Activated naive CD4-positive, alpha-beta T cell treated with anti-CD3 and anti-CD28 coated beads for 36 hours (primary cell): ENCODE measurements at places on chromosomes 6 and 20.
A peak's percentile ranks its signal among the peaks of the same experiment; 100 is the strongest.

DNA sequence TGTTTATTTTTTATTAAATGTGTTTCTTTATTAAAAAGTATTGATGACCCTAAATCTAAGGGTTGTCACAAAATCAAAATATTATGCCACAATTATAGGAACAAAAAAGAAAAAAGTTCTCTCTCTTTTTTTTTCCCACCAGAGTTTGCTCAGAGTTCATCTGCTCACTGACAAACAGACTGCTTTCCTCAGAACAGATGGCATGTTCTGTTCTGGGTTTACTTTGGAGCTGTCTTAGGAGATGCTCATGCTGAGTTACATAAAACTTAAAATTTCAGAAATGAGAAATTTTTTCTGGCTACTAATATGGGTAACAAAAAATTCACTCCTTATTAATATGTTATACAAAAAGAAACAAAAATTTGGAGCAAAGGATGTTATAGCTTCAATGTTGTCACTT, 30.3 kb downstream of the STK38 start:
- H3K27ac ChIP-seq = peak overlapping the region; percentile 18
- H3K4me1 ChIP-seq = peaks cover 53% of the 10 kb centered on the region
- H3K4me3 ChIP-seq = no peak overlapping the region
- no peaks in the 10 kb centered on the region for H3K27me3 ChIP-seq
- peaks cover 33% of the 10 kb centered on the region for H3K36me3 ChIP-seq

- DNase-seq = no peak
- H3K27me3 ChIP-seq = no peaks in the 10 kb centered on the region
- no peak overlapping the region for H3K4me3 ChIP-seq
- H3K27ac ChIP-seq = no peak overlapping the region
Measured at GRCh38 chr6:54419885-54420284, 111.6 kb downstream of the TINAG start.

- H3K36me3 ChIP-seq = no peaks in the 10 kb centered on the region
- no peaks in the 10 kb centered on the region for H3K27me3 ChIP-seq
- H3K27ac ChIP-seq = no peak overlapping the region
- no peak overlapping the region for H3K4me3 ChIP-seq
Measured at GRCh38 chr6:118333772-118334171, 214.3 kb upstream of the PLN start.

DNA sequence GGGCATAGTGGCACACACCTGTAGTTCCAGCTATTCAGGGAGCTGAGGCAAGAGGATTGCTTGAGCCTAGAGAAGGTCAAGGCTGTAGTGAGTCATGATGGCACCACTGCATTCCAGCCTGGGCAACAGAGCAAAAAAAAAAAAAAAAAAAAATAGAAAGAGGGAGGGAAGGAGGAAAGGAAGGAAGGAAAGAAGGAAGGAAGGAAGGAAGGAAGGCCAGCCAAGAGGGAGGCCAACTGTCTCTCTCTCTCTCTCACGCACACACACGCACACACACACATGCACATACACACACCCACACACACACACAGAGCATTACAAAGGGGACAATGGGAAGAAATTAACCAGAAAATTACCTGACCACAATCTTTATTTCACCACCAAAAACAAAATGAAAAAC, 50.6 kb upstream of the COL9A1 start:
- H3K27ac ChIP-seq = no peak overlapping the region
- H3K36me3 ChIP-seq = no peaks in the 10 kb centered on the region
- H3K4me1 ChIP-seq = no peaks in the 10 kb centered on the region

- H3K27ac ChIP-seq = no peak overlapping the region
- no peaks in the 10 kb centered on the region for H3K27me3 ChIP-seq
- H3K36me3 ChIP-seq = no peaks in the 10 kb centered on the region
- no peaks in the 10 kb centered on the region for H3K4me1 ChIP-seq
- DNase-seq = no peak
Measured at GRCh38 chr6:74677463-74677862, 528.4 kb downstream of the COL12A1 start.

DNA sequence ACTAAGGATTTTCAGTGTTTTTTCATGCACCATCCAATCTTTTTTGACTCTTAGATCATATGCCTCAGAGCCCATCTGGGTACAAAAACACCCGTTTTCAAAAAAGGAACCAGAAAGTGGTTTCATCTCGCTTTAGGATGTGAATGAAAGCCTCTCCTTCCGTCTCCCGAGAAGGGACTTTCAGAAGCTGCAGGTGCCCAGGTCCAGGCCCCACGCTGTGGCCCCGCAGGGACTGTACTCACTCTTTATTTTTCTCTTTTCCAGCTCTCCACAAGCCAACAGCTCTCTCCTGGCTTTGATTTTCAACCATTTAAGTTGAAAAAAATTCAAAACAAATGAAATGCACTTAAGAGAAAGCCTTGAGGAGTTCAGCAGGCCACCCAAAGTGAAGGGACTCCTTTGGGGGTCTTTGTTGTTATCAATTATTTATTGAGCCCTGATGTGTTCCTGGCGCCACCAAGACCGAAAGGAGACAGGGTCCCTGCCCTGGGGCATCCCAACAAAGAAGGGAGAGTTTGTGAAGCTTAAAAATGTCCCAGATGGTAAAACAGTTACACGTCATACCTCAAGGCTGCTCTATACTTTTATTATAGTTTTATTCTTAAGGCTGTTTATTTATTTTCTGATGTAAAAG, 467.3 kb downstream of the PREX1 start:
- no peaks in the 10 kb centered on the region for H3K4me1 ChIP-seq
- H3K27me3 ChIP-seq = peaks cover 10% of the 10 kb centered on the region
- no peaks in the 10 kb centered on the region for H3K36me3 ChIP-seq
- no peak for DNase-seq
- H3K27ac ChIP-seq = no peak overlapping the region
- H3K4me3 ChIP-seq = no peak overlapping the region

GRCh38 chr6:41566961-41567360, 20.8 kb downstream of the FOXP4 start:
- H3K27ac ChIP-seq = no peak overlapping the region
- no peak overlapping the region for H3K4me3 ChIP-seq
- no peaks in the 10 kb centered on the region for H3K27me3 ChIP-seq
- H3K36me3 ChIP-seq = peaks cover 12% of the 10 kb centered on the region
- no peak for DNase-seq

DNA sequence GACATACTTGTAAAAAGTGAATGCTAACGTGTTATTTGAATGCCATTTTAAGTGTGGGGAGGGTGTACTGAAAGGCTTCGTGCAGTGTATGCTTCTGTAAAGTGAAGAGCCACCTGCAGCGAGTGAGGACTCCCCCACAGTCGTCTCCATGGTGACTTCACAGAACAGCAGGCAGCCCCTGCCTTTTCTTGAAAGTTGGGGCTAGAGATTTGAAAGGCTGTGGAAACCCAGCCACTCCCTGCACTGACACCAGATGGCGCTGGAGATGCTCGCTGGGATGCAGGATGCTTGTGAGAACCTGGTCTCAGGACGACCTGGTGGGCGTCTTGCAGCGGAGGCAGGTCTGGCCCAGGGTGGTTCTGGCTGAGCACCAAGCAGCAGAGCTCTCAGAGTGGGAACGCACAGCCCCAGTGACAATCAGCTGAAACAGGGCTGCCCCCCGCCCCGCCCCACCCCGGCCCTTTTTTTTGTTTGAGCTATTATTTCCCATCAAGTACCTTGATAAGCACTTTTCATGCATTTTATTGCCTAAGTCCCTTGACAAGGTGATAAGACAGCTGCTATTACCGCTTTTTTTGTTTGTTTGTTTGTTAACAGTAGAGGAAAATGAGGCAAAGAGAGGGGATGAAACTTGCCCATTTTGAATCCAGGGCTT, 150.3 kb downstream of the SYCP2 start:
- H3K27me3 ChIP-seq = no peaks in the 10 kb centered on the region

DNA sequence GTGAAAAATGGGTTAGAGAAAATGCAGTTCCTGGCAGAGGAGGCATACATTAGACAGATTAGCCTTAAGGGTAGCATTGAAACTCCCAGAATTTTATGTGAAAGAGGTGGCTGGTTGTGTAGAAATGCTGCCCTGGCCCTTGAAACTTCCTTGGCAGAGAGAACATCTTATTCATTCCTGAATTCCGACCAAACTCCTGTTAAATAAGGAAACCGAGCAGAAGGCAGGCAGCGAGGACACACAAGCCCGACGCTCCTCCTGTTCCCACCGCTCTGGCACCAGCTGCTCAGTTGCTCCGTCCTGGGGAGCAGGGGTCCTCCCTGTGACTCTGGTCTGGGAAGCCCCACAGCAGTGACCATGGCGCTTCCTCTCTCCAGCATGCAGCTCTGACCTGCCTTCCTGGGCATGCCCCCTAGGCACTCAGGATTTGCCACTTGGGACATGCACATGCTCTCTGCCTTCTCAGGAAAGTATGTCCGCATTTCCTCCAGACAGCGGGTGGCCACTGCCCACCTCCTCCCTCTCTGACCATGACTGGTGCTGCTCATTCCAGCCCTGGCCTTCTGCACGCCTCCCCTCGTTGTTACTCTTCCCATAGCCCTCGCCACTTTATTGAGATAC, 35.2 kb upstream of the CLDN20 start:
- DNase-seq = no peak
- H3K4me1 ChIP-seq = peaks cover 18% of the 10 kb centered on the region
- H3K4me3 ChIP-seq = no peak overlapping the region
- H3K27ac ChIP-seq = no peak overlapping the region

DNA sequence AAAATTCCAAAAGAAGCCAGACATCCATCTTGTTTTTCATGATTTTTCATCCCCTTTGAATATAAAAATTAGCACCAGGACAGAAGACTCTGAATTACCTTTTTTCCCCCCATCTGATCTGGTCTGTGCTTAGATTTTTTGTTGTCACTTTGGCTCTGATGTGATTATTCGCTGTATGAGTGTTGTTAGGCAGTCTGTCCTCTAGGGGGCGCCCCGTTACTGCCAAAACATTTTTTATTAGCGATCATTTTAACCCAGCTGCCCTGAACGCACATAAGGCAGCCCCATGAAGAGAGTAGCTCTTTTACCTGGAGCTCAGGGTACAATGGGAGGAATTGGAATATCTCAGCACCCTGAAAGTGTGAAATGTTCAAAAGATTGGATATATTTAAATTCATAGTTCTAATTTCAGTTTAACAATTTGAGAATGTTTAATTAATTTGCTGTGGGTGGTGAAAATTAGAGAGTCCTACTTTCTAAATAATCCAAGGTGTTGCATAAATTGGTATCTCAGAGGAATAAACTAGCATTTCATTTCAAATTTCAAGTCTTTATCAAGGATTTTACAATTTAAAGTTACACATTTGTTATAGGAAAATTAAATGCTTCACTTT, 60.8 kb downstream of the PRPH2 start:
- H3K36me3 ChIP-seq = peaks cover 31% of the 10 kb centered on the region
- no peaks in the 10 kb centered on the region for H3K4me1 ChIP-seq
- DNase-seq = peak; percentile 92
- H3K27ac ChIP-seq = no peak overlapping the region
- no peak overlapping the region for H3K4me3 ChIP-seq

DNA sequence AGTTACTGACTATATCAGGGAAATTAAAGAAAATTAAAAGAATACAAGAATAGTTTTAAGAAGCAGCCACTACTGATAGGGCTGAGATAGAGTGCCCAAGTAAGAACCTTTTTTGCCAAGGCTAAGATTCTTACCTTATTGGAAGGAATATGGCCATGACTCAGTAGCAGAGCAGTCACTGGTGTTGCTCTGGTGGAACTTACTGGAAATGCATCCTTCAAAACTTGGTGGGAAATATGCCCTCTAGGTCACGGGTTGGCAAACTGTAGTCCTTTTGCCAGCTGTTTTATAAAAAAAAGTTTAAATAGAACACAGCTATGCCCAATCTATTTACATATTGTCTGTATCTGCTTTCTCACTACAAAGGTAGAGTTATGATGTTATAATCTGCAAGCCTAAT, 6.0 kb downstream of the HSF2 start:
- no peaks in the 10 kb centered on the region for H3K27me3 ChIP-seq
- peaks cover 14% of the 10 kb centered on the region for H3K36me3 ChIP-seq
- peaks cover 88% of the 10 kb centered on the region for H3K4me1 ChIP-seq
- H3K27ac ChIP-seq = no peak overlapping the region
- H3K4me3 ChIP-seq = no peak overlapping the region

- no peak overlapping the region for H3K4me3 ChIP-seq
- H3K27me3 ChIP-seq = peaks cover 2% of the 10 kb centered on the region
- H3K36me3 ChIP-seq = no peaks in the 10 kb centered on the region
- no peak overlapping the region for H3K27ac ChIP-seq
- no peak for DNase-seq
Measured at GRCh38 chr6:140711019-140711613, 1336.7 kb upstream of the CITED2 start.

DNA sequence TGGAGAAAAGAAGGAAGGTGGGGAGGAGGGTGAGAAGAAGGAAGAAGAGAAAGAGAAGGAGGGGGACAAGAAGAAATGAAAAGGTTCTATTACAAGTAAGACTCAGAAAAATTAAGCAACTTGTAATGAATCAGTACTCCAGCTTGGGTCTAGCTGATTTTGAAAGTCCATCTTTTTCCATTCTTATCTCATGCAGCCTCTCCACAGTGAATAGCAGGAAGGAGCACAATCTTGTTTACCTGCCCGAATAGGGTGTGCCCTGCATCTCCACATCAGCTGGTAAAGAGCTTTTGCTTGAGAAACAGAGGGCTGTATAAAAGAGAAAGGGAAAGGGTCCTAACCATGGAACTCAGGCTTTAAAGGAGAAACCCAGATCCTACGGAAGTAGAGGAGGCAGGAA, 348.8 kb downstream of the TPBG start:
- H3K36me3 ChIP-seq = no peaks in the 10 kb centered on the region
- peaks cover 2% of the 10 kb centered on the region for H3K27me3 ChIP-seq
- H3K4me1 ChIP-seq = no peaks in the 10 kb centered on the region
- H3K27ac ChIP-seq = no peak overlapping the region
- DNase-seq = no peak

- H3K4me1 ChIP-seq = no peaks in the 10 kb centered on the region
- no peak for DNase-seq
Measured at GRCh38 chr6:12709116-12709515, 7.5 kb upstream of the PHACTR1 start.

GRCh38 chr6:82602776-82603175, 239.2 kb downstream of the TPBG start:
- no peak overlapping the region for H3K4me3 ChIP-seq
- H3K27ac ChIP-seq = no peak overlapping the region
- DNase-seq = no peak
- peaks cover 3% of the 10 kb centered on the region for H3K27me3 ChIP-seq

GRCh38 chr6:43639984-43640800, 4.6 kb downstream of the MAD2L1BP start:
- DNase-seq = no peak
- H3K36me3 ChIP-seq = peaks cover 27% of the 10 kb centered on the region
- peak overlapping the region; percentile 6 for H3K27ac ChIP-seq
- peaks cover 42% of the 10 kb centered on the region for H3K4me1 ChIP-seq

DNA sequence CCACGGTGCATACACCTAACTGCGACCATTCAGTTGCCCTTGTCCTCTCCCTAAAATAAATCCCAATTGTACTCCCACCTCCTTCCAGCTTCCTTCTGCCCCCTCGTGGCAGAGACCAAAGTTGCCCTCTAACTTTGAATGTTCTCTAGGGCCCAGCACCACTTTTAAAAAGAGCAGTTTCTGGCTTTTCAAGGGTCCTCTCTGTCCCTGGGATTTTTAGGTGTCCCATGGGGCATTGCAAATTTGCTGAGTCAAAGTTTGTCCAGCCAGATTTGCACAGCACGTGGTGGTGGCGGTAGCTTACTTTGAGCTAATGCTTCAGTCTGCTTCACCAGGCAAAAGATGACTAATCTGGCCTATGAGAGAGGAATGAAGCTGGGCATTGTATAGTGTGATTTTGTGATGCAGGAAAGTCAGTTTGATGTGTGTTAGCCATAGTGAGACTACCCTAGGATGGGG, 100.2 kb downstream of the PERP start:
- no peaks in the 10 kb centered on the region for H3K27me3 ChIP-seq
- no peaks in the 10 kb centered on the region for H3K36me3 ChIP-seq
- H3K4me3 ChIP-seq = no peak overlapping the region
- peak overlapping the region; percentile 34 for H3K27ac ChIP-seq
- DNase-seq = peak; percentile 55
